ENCODE measurements at places on chromosomes 16 and 17.
A peak's percentile ranks its signal among the peaks of the same experiment; 100 is the strongest.

- DNase-seq: no peak
These were observed 12.5 kb downstream of the IL4R start for GRCh38 chr16:27326251-27326650.

GRCh38 chr16:50575743-50576142, 27.5 kb downstream of the NKD1 start:
- DNase-seq: no peak

GRCh38 chr16:66522816-66523590, 26.9 kb downstream of the TK2 start:
- no peak for DNase-seq

DNA sequence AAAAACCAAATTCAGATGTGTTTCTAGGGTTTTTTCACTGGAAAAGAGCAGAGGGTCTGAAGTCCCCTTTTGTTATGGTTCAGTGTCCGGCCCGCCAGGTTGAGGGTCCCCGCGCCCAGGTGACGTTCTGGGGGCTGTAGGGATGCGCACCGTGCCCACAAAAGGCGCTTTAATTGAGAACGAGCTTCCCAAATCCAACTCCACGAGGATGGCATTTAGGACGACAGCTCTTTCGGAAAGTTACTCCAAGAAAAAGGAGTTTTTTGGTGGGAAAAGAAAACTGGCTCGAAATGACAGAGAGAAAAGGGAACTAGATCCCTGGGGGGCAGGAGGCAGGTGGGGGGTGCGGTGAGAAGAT, 15.9 kb upstream of the ZFHX3 start:
- DNase-seq: no peak

DNA sequence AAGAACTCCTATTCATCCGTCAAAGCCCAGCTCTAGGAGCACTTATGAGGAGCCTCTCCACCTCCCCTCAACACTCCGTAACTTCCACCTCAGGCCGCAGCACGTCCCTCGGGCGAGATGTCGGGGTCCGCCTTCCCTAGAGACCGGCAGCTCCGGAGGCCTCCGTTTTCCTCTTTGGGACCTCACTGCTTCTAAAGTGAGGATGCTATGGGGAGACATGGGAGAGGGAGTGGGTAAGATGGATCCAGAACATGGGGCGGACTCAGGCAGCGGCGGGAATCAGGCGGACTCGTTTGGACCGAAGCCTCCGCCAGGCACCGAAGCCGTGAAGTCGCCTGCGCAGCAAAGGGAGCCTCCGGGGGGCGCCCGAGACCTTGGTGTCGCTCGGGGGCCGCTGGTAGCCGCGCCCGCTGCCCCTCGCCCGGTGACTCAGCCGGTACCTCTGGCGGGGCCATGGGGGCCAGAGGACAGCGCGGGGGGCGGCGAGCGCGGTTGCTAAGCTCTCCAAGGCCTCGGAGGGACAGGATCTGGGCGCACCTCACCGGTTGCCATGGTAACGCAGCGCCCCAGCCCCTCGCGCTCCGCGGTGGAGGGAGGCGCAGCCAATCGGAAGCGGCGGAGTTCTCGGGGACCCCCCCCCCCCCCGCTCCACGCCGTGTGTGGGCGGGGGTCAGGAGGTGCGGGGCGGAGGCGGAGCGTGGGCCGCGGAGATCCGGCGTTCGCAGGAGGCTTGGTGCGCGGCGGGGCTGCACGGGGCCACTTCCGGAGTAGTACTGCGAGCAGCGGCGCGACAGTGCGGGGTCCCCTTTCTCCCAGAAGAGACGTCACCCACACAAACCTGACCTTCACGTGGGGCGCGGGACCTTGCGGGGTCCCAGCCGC, 1.3 kb upstream of the HIC1 start:
- DNase-seq: no peak

GRCh38 chr16:54511222-54511731, 224.7 kb upstream of the IRX3 start:
- DNase-seq: no peak

DNA sequence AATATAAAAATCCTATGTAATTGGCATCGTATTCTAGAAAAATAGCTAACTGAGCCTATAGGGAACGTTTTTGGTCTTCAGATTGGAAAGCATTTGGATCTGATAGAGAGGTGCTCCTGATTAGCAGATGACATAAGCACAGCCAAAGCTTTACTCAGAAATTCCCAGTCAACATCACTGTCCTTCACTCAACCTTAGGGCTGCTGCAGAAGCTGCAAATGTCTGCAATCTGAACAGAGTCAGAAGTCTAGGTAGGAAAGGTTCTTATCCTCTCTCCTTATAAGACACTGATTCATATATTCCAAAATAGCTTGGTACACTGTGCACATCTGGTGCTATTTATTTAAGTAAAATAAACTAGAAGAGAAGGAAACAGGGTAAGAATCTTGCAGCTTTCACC, 19.2 kb downstream of the STRADA start:
- no peak for DNase-seq

DNA sequence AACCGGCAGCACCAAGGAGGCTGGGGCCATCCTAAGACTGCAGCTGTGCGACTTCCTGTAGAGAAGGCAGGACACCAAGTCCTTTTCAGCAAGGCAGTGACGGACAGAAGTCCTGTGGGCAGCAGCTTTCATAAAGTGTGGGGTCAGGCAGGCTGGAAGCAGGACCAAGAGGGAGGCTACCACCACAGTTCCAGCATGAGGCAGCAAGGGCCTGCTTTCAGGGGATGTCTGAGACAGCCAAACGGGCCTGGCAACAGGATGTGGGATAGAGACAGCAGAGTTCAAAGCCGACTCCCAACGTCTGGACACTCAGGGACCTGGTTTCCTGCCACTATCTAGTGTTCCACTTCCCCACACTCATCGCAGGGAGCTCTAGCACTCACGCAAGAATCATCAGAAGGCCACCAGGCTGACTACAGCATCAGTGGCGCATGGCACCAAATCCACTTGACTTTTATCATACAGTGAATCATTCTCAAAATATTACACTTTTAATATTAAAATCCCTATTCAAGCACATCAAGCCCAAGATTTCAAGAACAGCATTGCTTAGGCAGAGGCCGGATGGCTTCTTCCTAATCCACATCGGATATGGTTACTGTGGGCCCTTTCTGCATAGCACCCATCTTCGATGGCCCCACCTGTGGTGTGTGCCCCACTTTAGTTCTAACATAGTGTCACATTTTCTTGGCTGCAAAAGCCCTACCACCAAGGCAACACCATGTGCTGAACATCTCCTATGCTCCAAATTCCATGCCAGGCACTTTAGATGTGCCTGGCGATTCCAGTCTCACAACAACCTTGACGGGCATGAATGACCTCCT, 5.2 kb downstream of the USP7 start:
- DNase-seq: peak; percentile 68

GRCh38 chr16:55351936-55352335, 27.9 kb downstream of the IRX6 start:
- DNase-seq: no peak

- no peak for DNase-seq
These were observed 317.9 kb downstream of the MAP2K6 start for GRCh38 chr17:69732272-69732918.

GRCh38 chr17:48215583-48216139, 108.1 kb downstream of the SNX11 start:
- peak; percentile 14 for DNase-seq

DNA sequence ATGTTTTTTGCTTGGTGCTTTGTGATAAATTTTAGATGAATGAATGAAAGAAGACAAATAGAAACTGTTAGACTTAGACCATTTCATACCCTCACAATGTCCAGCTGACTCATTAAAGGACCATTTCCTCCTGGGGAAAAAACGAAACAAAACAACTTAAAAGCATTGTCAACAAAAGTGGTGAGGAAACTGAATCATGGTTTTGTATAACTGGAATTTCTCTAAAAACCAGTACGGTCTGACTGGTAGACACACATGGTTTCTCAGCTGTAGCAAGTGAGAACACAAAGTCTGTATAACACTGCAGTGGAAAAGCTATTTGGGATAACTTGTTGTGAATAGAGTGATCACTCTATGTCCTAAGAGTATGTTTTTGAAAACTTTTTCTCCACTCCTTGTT, 5.3 kb upstream of the DDX52 start:
- DNase-seq: no peak

- DNase-seq: no peak
These were observed 5.5 kb downstream of the CYBC1 start for GRCh38 chr17:82444941-82445521.

- no peak for DNase-seq
These were observed 160.9 kb upstream of the PLCG2 start for GRCh38 chr16:81618187-81618586.

DNA sequence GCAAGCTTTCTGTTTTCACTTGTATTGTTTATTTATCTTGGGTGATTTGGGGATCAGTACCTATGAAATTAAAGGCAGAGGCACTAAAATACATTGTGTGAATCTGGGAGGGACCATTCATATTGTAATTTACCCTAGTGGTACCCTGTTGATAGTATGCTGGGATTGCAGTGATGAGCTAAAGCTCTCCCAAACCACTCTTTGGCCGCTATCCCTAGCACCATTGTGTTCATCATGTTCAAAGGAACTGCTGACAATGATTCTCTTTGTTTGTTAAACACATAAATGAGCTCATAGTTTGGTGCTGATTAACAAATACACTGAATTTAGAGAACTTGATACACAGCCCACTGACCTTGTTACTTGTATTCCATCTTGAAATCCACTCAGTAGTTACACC, 1469.8 kb downstream of the CDH11 start:
- DNase-seq: no peak

- no peak for DNase-seq
These were observed 73.2 kb downstream of the RMI2 start for GRCh38 chr16:11418506-11418905.

- DNase-seq: no peak
These were observed 309.8 kb upstream of the N4BP1 start for GRCh38 chr16:48919791-48920190.

- DNase-seq: no peak
These were observed 5.8 kb downstream of the NHERF2 start for GRCh38 chr16:2032285-2033056.

- DNase-seq: no peak
These were observed 491.6 kb downstream of the CDH13 start for GRCh38 chr16:83118365-83118764.

DNA sequence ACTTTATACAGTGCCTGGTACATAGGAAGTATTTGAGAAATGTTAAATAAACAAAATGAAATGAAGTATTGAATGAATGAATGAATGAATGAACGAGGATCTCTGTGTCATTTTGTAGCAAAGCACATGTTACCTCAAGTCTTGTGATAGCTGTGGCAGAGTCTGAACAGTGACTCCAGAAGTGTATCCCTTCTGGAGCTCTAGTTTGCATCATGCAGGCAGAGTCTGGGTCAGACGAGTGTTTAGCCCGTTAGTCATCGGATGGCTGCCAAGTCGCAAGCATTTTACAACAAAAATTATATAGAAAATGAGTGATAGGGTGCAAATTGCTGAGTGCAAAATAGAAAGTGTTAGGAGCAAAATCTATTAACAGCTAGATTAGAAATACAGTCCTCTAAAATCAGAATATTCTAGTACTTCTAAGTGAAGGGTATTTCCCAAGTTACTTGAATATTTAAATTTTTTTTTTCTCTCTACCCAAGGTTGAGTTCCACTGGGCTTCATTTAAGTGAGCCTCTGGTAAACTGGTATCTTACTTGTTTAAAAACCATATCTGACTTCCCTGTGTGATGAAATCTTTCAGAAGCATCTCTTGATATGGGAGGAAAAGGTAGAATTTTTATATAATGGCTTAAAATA, 113.3 kb downstream of the FTO start:
- DNase-seq: no peak

- DNase-seq: no peak
These were observed 33.8 kb upstream of the CRISPLD2 start for GRCh38 chr16:84785843-84786581.

DNA sequence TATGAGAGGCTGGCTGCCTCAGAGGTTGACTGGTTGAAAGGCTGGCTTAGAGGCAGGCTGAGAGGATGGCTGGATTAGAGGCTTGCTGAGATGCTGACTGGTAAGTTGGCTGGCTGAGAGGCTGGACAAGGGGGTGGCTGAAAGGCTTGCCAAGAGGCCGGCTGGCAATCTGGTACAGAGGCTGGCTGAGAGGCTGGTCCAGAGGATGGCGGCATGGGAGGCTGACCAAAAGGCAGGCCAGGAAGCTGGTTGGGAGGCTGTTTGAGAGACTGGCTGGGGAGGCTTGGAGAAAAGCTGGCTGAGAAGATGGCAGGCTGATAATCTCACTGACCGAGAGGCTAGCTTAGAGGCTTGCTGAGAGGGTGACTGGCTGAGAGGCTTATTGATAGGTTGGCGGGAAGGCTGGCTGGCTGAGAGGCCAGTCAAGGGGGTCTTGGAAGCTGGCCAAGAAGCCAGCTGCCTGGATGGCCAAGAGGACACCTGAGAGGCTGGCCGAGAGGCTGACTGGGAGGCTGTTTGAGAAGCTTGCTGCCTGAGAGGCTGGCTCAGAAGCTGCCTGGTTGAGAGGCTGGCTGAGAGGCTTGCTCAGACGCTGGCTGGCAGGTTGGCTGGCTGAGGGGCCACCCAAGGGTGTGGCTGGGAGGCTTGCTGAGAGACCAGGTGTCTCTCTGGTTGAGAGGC, 34.2 kb upstream of the ACSM2B start:
- no peak for DNase-seq

DNA sequence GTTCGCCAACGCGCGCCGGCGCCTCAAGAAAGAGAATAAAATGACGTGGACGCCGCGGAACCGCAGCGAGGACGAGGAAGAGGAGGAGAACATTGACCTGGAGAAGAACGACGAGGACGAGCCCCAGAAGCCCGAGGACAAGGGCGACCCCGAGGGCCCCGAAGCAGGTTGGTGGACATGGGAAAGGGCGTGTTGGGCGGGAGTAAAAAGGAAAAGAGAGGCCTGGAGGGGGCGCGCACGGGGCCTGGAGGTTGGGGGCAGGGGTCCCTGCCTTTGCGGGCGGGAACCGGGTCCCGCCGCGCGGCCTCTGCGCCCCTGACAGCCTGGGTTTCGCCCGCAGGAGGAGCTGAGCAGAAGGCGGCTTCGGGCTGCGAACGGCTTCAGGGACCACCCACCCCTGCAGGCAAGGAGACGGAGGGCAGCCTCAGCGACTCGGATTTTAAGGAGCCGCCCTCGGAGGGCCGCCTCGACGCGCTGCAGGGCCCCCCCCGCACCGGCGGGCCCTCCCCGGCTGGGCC, 2.1 kb downstream of the IRX5 start:
- no peak for DNase-seq

DNA sequence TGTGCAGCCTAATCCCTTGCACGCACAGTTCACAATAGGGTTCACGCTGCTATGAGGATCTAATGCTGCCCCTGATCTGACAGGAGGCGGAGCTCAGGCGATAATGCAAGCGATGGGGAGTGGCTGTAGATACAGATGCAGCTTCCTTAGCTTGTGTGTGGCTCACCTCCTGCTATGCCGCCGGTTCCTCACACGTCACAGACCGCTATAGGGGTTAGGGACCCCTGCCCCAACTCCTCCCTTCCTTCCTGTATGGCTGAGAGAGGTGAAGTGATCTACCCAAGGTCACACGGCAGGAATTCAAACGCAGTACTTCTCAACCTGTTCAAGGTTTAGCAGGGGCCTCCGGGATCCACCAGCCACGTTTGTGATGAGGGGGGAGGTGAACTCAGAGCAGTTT, 13.4 kb upstream of the PLLP start:
- DNase-seq: peak; percentile 68

GRCh38 chr16:2846511-2847310, 11.3 kb downstream of the PRSS22 start:
- no peak for DNase-seq

- DNase-seq: no peak
These were observed 7.3 kb downstream of the HS3ST4 start for GRCh38 chr16:25699069-25699468.

Data from HL-60 (cell line).